ENCODE measurements at places on chromosomes 6 and 20. TPM values are rescaled to one million over a fixed set of nuclear protein-coding genes. Genes with fewer than 3 reads are reported as not detected.

Gene ADGB
- total RNA-seq = not detected

Gene VWA7
- total RNA-seq = 5.6 TPM

Gene NKX2-2
- not detected for total RNA-seq

Gene C20orf141
- not detected for total RNA-seq

Gene EPB41L1
- 76.8 TPM for total RNA-seq

Gene SGK2
- 68.2 TPM for total RNA-seq

Gene LYRM4
- total RNA-seq = 29.9 TPM

Gene MCHR2
- not detected for total RNA-seq

Gene MAS1L
- not detected for total RNA-seq

Gene RNF39
- 3.8 TPM for total RNA-seq

Gene PRDM13
- not detected for total RNA-seq

Gene MCUR1
- 29.2 TPM for total RNA-seq
